ENCODE measurements at places on chromosomes 7 and 10. TPM values are rescaled to one million over a fixed set of nuclear protein-coding genes. Genes with fewer than 3 reads are reported as not detected.

LIPK gene
- total RNA-seq, result not detected

TMEM176B gene
- 0.85 TPM for total RNA-seq

GARIN1A gene
- total RNA-seq, result 0.50 TPM

ZNF853 gene
- 9.3 TPM for total RNA-seq
